ENCODE measurements at places on chromosomes 6 and 20.

DNA sequence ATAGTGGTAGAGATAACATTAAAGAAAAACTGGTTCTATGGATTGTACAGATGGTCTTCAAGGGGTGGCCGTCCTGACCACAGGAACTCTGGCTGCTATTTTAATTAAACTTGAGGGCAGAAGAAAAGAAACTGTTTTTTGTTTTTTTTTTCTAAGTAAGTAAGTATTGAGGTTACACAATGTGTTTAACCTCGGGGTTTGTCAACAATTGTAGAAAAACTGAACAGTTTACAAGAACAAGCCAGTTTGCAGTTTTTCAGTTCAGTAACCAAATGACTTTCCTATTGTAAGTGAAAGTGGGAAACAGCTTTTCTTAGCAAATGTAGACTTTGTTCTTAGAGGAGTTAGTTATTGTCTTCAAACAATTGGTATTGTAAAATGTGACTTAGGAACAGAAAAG is 77.0 kb downstream of the PLCB1 start:
- DNase-seq = no peak

- peak; percentile 58 for DNase-seq
Observed at GRCh38 chr6:31888276-31889258, 8.9 kb downstream of the EHMT2 start.

GRCh38 chr6:149922642-149923326 is at the start of gene RAET1G:
Gene RAET1G, minus strand, starts transcription at chr6:149923121. Its CDS starts 111 bp downstream, at chr6:149923010.
- peak; percentile 79 for DNase-seq

GRCh38 chr20:50589548-50590347 is 79.6 kb downstream of the PTPN1 start:
- no peak for DNase-seq

DNA sequence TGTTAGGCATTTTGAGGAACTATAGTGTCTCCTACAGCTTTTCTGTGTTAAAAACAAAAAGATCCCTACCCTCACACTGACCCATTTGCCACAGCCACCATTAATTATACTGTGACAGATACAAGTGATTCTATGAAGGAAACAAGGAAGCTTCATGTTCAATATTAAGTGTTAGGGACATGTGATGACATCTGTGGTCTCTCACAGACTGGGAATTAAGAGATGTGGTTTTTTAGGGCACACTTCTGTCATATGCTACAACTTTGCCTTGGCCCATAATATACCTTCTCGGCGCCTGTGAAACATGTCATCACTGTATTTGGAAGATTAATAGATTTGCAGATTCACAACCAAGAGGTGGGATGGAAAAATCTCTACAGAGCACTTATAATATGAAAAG is 102.9 kb upstream of the TCF21 start:
- DNase-seq = no peak

- no peak for DNase-seq
Observed at GRCh38 chr20:8996817-8997512, 71.9 kb upstream of the PLCB4 start.

- DNase-seq = no peak
Observed at GRCh38 chr6:151498327-151498726, 4.5 kb downstream of the CCDC170 start.

- no peak for DNase-seq
Observed at GRCh38 chr6:39169448-39170344, 54.7 kb upstream of the SAYSD1 start.

DNA sequence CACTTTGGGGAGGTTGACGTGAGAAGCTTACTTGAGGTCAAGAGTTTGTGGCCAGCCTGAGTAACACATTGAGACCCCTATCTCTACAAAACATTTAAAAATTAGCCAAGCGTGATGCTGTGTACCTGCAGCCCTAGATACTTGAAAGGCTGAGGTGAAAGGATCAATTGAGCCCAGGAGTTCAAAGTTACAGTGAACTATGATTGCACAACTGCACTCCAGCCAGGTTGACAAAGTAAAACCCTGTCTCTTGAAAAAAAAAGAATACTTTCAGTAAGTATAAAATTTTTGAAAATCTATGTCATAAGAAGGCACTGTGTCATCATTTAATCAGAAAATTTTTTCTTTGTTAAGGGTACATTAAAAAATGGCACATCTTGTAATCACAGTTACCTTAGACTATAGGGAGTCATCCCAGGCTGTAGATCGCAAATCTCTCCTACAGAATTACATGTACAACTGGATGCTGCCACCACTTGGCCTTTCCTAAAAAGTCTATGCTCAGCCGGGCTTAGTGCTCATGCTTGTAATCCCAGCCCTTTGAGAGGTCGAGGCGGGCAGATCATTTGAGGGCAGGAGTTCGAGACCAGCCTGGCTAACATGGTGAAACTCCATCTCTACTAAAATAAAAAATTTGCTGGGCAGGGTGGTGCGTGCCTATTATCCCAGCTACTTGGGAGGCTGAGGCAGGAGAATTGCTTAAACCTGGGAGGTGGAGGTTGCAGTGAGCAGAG is 17.0 kb upstream of the MRS2 start:
- DNase-seq = no peak

DNA sequence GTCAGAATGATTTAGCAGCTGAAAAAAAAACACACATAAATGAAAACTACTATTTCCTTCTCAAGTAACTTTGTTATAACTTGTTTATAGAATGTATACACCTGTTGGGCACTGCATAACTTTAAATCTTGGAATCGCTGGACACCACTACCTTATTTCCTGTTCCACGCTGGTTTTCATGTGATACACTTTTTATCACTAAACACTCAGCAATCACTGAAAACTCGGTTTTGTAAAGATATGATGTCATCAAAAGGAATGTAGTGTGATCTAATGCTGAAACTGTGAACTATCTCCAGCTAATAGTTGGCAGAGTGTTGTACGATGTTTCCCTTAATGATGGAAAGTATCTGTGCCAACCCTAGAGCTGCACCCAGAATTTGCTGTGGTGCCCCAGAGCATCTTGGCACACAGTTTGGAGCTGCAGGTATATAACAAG is 127.9 kb downstream of the BACH2 start:
- no peak for DNase-seq

DNA sequence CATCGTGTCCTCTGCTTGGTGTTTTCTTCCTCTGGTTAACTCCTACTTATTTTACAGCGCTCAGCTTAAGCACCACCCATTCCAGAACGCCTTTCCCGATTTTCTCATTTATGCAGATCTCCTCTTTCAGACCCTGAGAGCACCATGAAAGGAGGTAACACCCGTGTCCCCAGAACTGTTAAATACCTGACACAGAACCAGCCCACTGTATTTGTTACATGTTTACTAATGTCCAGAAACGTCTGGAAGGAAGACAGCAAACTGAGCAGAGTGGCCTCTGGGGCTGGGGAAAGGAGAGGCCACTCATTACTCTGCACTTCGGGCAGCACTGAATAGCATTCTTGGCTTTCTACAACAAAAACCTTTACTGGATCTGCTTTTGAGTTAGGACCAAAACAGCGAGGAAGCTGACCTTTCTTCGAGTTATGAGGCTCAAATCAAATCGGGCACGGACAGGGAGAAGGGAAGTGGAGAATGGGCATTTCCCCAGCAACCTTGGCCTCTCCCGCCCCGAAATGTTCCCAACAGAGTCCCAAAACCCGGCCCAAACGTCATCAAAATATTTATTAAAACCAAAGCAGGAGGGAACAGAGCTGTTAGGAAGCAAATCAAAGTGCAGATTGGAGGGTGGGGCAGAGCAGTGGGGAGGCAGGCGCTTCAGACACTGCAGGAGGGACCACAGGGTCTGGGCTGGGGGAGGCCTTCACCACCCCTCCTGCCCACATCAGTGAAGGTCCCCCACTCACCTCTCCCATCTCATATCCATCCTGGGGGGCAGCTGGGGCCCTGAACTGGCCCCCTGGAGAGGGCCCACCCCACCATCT is 1.1 kb upstream of the NECAB3 start:
- no peak for DNase-seq

GRCh38 chr6:84057908-84058307 is 24.3 kb downstream of the MRAP2 start:
- no peak for DNase-seq
